Airway epithelial cell (primary cell): ENCODE measurements at places on chromosomes 2 and 18. TPM values are rescaled to one million over a fixed set of nuclear protein-coding genes. Genes with fewer than 3 reads are reported as not detected.

The TCF23 gene
- not detected in 2 replicates for total RNA-seq

The HOXD13 gene
- not detected in 2 replicates for total RNA-seq

The ROCK2 gene
- 16.4 and 20.1 TPM in 2 replicates for total RNA-seq

The KCTD1 gene
- total RNA-seq = 41.4 and 51.8 TPM in 2 replicates

The LHCGR gene
- total RNA-seq = not detected in 2 replicates

The TOGARAM2 gene
- not detected in 2 replicates for total RNA-seq

The KCNIP3 gene
- 0.23 and 0.99 TPM in 2 replicates for total RNA-seq

The ATP5F1A gene
- 643 and 848 TPM in 2 replicates for total RNA-seq

The ARHGAP15 gene
- total RNA-seq = not detected in 2 replicates

The KCNG3 gene
- not detected in 2 replicates for total RNA-seq

The PREB gene
- total RNA-seq = 59.9 and 68.1 TPM in 2 replicates

The IL1R1 gene
- 2.3 and 5.1 TPM in 2 replicates for total RNA-seq

The SH3RF3 gene
- total RNA-seq = 0.78 and 1.1 TPM in 2 replicates

The CELF4 gene
- 0.42 TPM in 1 of 2 replicates, not detected in the other for total RNA-seq

The ZNF396 gene
- 0.19 and 0.71 TPM in 2 replicates for total RNA-seq

The SKOR2 gene
- total RNA-seq = not detected in 2 replicates

The SCYGR5 gene
- total RNA-seq = not detected in 2 replicates

The MARCHF4 gene
- 0.42 and 0.85 TPM in 2 replicates for total RNA-seq

The CXCR2 gene
- total RNA-seq = 0.09 and 0.56 TPM in 2 replicates

The ABCB6 gene
- total RNA-seq = 23.6 and 25.6 TPM in 2 replicates

The TRAPPC12 gene
- total RNA-seq = 61.6 and 64.5 TPM in 2 replicates

The GREB1 gene
- 0.07 TPM in 1 of 2 replicates, not detected in the other for total RNA-seq

The WDFY1 gene
- 37.0 and 54.9 TPM in 2 replicates for total RNA-seq

The ASB18 gene
- total RNA-seq = not detected in 2 replicates

The REG3A gene
- not detected in 2 replicates for total RNA-seq

The MYO3B gene
- total RNA-seq = 2.8 and 3.3 TPM in 2 replicates

The RGPD8 gene
- 0.88 and 3.9 TPM in 2 replicates for total RNA-seq

The CD207 gene
- total RNA-seq = not detected in 2 replicates

The SIX2 gene
- total RNA-seq = 9.5 and 9.6 TPM in 2 replicates

The ORMDL1 gene
- 22.0 and 30.5 TPM in 2 replicates for total RNA-seq

The FRZB gene
- 0.21 TPM in 1 of 2 replicates, not detected in the other for total RNA-seq

The TDRD15 gene
- not detected in 2 replicates for total RNA-seq

The COQ10B gene
- total RNA-seq = 17.4 and 19.7 TPM in 2 replicates

The IGFBP5 gene
- 1.3 and 5.6 TPM in 2 replicates for total RNA-seq

The CNTNAP5 gene
- total RNA-seq = not detected in 2 replicates

The COLEC12 gene
- not detected in 2 replicates for total RNA-seq

The SLC5A7 gene
- not detected in 2 replicates for total RNA-seq

The XDH gene
- total RNA-seq = 3.9 and 4.6 TPM in 2 replicates

The CPO gene
- not detected in 2 replicates for total RNA-seq

The GKN1 gene
- total RNA-seq = not detected in 2 replicates

The MAP3K19 gene
- total RNA-seq = not detected in 2 replicates

The RND3 gene
- total RNA-seq = 45.8 and 50.6 TPM in 2 replicates

The CD8B2 gene
- total RNA-seq = not detected in 2 replicates

The SPAG16 gene
- 22.4 and 22.8 TPM in 2 replicates for total RNA-seq

The DGUOK gene
- 78.9 and 84.6 TPM in 2 replicates for total RNA-seq

The SLC14A1 gene
- not detected in 2 replicates for total RNA-seq

The SERPINB13 gene
- 44.9 and 63.0 TPM in 2 replicates for total RNA-seq

The NT5C1B gene
- total RNA-seq = 0.07 TPM in 1 of 2 replicates, not detected in the other

The CCDC68 gene
- total RNA-seq = 0.79 and 2.7 TPM in 2 replicates

The PDE1A gene
- under 0.01 TPM in 1 of 2 replicates, not detected in the other for total RNA-seq

The CXCR1 gene
- not detected in 2 replicates for total RNA-seq

The G6PC2 gene
- not detected in 2 replicates for total RNA-seq
